ENCODE measurements at places on chromosomes 12 and 14.

GRCh38 chr14:49954171-49954631 is 61.3 kb downstream of the ARF6 start:
- no peak for DNase-seq

DNA sequence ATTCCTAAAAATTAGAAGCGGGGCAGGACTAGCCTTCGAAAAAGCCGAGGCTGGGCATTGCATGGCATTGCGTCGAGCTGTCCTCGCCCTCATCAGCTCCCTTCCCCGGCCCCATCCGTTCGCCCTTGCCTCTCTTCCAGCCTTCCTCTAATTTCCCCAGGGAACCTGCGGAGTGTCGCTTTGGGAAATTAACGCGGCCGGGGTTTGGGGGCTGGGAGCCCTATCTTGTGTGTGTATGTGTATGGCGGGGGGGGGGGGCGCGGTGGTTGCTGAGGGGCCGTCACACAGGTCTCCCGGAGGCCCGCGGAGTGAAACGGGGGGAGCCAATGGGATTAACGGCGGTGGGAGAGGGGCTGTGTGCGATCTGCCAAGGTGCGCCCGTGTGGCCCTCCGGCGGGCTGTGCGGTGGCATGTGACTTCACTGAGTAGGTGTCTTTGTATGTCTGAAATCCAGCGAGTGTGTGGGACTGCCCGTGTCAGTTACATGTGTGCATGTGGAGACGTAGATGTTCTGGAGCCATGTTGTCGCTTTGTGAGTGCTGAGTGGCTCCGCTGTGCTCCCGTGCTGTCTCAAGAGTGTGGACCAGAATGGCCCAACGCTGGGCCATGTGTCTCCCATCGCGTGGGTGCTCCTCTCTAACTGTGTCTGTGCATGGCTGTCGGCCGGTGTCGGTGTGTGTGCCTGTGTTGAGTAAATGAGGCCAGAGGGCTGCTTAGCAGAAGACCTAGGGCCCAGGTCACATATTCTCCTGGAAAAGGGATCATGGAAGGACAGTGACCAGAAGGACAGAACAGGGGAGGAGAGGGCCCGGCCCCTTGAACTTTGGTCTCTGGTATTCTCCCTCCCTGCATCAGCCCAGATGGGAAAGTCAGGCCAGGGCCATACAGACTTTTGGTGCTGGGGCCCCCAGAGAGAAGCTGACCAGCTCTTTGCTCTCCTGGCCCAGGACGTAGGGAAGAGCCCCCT is 1.5 kb downstream of the PTMS start:
- no peak for DNase-seq

GRCh38 chr14:34205799-34206198 is 254.9 kb upstream of the EGLN3 start:
- DNase-seq: no peak

DNA sequence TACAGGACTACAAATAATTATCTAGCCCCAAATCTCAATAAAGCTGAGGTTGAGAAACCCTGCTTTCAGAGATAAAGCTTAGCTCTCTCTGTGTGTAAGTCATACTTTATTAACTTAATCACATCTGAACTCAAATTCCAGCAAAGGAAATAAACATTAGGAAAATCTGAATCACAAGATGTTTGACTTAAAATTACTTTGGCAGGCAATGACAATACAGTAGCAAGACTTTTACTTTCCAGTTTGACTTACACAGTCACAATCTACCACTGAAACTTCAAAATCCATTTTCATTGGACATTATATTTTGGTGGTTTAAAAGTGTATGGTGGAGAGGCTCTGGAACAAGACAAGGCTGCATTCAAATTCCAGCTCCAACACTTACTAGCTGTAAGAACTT is 11.4 kb downstream of the TMEM116 start:
- DNase-seq: no peak

DNA sequence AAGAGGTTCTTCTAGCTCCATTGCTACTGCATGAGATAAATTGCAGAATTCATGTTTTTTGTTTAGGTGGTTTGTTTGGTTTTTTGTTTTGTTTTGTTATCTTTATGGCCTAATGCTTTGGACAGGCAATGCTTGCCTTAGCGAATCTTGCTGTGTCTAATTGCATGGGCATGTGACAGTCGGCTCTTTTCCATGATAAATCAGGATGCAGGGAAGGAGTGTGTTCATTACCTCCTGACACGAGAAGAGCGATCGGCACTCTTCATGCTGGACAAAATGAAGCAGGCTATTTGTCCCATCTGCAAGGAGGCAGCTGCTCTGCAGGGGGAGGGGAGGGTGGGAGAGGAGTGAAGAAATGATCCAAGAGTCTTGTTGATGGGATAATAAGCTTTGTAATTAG is 6.5 kb downstream of the CCDC60 start:
- no peak for DNase-seq

DNA sequence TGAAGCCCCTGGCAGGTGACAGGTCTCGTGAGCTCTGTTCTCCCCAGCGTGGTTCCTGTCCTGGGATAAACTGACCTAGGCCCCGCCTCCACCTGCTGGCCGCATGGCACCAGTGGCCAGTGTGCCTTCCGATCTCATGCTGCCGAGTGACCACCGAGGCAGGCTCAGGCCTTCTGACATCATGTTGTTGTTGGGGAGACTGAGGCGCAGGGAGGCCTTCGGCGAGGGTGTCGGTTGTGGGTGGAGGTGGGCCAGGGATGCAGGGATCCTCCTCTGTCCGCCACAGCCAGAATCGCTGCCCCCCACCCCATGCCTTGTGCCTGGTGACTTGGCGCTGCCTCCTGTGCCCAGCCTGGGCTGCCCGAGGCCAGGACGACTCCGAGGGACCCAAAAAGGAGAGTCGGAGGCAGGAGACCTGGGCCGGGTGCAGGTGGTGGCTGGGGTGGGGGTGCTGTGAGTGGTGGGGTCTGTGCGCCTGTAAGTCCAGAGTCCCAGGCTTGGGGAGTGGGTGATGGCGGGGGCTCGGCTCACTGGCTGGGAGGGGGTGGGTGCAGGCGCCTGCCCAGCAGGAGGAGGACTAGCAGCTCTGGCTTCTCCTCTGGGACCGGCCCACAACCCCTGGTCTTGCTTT is 24.3 kb downstream of the ASPG start:
- DNase-seq: no peak

GRCh38 chr12:46458500-46459102 is 86.0 kb upstream of the SLC38A2 start:
- no peak for DNase-seq

DNA sequence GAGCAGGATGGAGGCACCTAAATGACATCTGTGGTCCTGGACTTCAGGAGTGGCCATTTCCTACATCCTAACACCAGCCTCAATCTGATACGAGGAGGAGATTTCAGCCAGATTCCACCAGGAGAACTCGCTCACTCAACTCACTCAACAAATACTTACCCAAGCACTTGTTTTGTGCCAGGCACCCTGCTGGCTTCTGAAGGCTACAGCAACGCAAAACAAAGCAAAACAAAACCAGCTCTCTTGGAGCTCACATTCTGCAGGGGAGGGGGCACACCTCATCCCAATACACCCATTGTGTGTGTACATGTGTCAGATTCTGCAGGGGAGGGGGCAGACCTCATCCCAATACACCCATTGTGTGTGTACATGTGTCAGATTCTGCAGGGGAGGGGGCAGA is 144.8 kb downstream of the PIWIL1 start:
- DNase-seq: no peak

DNA sequence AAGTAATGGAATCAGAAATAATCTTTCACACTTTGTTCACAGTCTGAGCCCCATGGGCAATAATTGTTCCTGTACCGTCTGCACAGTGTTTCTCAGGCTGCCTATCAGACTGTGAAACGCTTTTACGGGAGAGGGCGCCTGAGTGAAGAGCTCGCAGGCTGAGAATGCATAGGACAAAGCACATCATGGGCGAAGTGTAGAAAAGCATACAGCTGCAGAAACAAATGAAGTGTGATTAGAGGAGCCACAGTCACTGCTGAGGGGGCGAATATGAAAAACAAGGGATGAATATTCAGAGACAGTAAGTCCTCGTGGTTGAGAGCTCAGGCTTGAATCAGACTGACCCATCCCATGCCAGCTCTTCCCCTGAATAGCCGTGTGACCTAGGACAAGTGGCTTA is 438.4 kb upstream of the DCN start:
- no peak for DNase-seq

- DNase-seq: no peak
These were observed 135.1 kb upstream of the SEL1L start for GRCh38 chr14:81668626-81669274.

DNA sequence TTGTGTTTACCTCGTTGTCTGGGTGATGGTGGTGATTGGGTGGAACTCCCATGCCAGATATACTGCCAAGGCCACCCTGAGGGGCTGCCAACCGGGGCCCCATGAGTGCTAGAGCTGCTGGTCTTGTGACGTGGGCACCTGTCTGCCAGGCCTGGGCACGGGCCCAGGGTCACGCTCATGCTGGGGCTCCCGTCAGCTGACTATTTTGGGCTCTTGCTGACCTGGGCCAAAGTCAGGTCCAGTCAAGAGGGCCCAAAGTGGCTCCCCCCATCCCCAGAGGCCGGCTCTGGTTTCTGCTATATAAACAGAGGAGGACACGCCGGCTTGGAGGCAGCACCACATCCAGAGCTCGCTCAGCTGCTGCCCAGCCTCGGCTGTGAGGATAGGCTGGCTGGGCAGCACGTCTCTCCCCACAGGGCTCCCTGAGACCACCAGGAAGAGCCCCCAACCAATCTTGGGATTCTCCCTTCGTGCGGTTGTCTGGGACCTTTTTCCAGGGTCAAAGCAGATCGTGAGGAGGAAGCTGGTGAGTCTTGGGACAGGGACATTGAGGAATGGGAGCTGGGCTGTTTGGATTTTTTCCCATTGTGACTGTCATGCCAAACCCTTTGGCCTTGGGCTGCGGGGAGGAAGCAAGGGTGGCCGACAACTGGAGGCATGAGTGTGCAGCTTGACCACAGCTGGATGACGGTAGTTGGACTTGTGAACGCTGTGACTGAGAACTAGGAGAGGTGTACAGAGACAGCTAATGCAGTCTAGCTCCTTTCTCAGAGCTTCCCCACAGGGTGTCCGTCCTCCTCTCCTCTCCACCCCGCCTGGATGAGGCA is 7.6 kb upstream of the NR4A1 start:
- no peak for DNase-seq

DNA sequence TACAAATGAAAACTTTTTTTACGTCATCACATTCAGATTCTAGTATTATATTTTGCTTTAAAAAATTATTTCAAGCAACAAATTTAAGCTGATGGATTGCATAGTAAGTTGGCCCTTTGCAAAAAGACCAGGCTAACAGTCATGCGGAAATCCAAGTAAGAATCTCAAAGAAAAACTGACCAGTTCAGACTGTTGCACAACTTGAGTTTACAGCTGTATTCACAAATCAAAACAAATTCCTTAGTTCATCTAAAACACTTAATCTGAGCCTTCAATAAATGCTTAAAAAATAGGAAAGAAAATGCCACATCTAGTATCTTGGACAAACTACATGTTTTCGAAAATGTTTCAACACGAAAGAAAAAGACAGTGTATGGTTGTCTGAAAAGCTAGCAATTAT is 847 bp downstream of the CCDC59 start:
- no peak for DNase-seq

- DNase-seq: no peak
These were observed 34.9 kb downstream of the RAD9B start for GRCh38 chr12:110536834-110537604.

- no peak for DNase-seq
These were observed 7.2 kb upstream of the NAA30 start for GRCh38 chr14:57383125-57383745.

DNA sequence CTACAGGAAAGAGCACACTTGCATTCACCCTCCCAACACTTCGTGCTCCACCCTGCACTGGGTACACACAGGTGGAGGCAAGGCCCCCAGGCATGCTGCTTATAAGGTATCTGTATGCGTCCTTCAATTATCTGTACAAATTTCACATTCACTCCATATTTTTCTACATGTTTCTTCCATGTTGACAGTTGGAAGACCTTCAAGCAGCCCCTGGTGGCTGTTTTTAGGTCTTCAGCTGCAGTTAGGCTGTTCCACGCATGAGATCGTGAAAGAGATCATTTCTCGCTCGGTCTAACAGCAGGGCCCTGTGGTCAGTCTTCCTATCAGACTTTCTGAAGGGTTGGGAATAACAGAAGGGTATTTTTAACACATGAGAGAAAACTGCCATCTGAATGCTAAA is 47.1 kb downstream of the PLXNC1 start:
- DNase-seq: no peak

- no peak for DNase-seq
These were observed 33.7 kb downstream of the ITPK1 start for GRCh38 chr14:93081876-93082570.

DNA sequence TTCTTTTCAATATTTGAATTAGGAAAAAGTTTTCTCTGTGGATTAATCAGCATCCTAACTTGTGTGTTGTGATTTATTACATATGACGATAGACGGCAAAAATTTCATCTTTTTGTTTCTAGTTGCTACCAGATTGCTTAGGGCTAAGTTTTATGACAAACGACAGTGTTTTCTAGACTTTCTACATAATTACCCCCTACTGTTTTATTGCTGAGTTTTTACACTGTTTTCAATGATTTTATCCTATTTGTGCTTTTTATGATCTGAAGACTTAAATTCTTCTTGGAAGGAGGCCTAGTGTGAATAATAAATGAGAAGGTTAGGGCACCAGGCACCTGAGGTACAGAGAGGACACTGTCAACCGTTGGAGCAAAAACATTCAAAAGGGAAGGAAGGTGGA is 88.1 kb downstream of the TXNDC16 start:
- DNase-seq: no peak
